WTC11 (cell line): ENCODE measurements at places on chromosomes 5 and 9. TPM values are rescaled to one million over a fixed set of nuclear protein-coding genes. Genes with fewer than 3 reads are reported as not detected.

CNTNAP3 gene
- 4.6 to 7.9 TPM (median 4.8 TPM) in 3 replicates for total RNA-seq

GRCh38 chr5:179169836-179170235 lies 109.7 kb downstream of the ZNF354C start:
- DNase-seq, result no peak

C5orf58 gene
- 2.0 to 3.0 TPM (median 2.1 TPM) in 3 replicates for total RNA-seq

DNA sequence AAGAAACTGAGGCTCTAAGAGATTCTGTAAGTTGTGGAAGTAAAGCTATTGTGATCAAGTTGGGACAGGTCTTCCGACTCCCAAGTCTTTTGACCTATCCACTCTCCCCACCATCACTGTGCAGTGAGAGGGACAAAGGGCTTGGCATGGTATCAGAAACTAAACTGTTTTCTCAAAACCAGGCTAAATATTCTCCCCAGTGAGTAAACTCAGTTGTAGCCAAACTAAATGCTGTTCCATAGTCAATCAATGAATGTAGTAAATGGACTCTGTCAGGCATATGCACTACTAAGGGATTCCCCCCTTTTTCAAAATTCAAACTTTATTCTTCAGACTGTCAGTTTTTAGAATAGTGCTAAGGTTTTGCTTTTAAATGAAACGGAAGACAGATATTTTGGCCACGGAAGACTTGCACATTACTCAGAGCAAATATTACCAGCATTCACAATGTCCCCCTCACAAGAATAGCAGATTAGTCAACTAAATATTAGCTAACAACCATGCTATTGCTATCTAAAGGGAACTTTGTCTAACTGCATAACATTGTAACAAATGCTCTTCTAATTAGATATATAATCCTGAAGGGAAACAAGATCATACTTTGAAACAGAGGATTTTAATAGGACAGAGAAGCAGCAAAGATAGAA lies 7.1 kb downstream of the PRKAA1 start:
- DNase-seq, result no peak

DNA sequence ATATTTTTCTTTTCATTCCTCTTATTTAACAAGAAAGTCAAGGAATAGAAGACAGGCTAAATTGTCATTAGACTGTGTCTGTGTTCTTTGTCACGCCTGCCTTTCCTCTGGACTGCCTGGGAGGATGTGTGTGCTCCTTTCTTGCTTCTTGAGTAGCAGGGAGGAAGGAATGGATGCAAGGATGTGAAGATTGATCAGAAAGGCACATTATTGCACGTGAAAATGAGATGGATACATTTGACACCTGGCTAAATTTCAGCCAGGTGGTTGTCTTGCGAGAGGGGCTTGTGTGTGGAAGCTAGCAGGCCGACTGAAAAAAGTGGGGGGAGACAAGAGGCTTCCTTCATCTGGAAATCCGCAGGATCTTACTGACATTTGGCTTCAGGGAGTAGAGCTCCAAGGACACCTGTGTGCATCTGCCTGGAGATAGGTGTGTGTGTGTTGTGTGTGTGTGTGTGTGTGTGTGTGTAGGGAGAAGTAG lies 200.1 kb downstream of the MEF2C start:
- no peak for DNase-seq

DNA sequence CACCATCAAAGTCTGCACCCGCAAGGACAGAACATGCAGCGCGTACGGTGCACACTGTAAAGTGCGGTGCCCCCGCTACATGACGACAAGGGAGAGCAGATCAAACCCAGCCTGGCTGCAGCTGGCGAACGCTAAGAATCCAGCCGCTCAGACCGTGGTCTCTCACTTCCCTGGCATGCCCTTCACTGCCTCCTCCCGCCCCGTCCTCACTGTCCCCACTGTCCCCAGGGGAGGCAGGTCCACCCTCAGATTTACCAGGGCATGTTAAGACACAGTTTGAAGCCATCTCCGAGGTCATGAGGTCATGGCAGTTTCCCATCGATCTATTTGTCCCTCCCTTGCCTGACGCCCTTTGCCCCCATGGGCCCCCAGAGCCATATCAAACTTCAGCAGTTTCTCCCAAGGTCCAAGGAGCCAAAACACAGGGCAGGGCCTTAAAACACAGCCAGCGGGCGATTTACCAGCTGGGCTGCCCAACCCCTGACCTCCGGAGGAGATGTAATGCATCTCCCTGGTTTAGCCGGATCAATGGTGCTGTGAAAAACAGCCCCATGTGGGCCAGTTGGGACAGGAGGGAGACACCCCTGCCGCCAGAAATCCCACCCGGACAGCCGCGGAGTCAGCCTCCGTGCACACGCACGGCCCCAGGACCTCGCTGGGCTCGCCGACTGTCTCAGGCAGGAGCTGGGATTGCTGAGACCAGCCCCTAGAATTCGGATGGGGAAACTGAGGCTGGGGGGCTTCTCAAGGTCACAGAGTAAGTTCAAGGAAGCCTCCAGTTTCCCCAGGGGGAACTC lies 52.3 kb upstream of the FUBP3 start:
- no peak for DNase-seq

DNA sequence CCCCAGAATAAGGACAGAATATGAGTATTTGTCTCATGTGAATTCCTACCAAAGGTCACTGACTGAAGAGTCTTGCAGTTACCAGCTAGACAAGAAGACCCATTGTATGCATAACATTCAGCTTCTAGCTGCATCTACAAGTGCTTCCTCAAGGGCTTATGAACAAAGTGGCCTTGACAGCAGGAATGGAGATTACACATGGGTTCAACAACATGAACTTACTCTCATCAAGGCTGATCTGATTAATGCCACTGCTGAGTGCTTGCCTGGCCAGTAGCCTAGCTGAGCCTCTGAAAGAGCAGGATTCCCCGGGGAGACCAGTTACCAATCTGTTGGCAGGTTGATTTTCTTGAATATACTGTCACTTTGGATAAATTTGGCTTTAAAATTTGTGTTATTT lies 76.7 kb upstream of the CHD1 start:
- DNase-seq, result no peak

GRCh38 chr5:171606414-171607024 lies 179.1 kb upstream of the SMIM23 start:
- no peak for DNase-seq

SLF1 gene
- total RNA-seq, result 15.6 to 15.7 TPM (median 15.7 TPM) in 3 replicates

DNA sequence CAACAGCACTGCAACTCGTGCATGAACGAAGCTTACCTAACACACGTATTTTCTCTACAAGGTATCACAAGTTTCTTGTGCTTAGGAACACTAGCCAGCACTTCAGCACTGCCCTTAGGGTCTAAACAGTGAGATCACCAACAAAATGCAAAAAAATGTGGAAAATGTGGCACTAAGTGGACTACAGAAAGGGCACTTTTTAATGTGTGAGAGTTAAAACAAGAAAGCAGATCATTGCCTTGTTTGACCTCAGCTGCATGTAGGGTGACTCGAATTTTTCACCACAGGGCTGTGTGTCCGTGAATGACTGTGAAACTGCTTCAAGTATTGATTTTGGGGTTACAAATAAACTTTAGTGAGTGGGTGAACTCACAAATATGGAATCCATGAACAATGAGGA lies 90.5 kb downstream of the MARCHF3 start:
- no peak for DNase-seq

DNA sequence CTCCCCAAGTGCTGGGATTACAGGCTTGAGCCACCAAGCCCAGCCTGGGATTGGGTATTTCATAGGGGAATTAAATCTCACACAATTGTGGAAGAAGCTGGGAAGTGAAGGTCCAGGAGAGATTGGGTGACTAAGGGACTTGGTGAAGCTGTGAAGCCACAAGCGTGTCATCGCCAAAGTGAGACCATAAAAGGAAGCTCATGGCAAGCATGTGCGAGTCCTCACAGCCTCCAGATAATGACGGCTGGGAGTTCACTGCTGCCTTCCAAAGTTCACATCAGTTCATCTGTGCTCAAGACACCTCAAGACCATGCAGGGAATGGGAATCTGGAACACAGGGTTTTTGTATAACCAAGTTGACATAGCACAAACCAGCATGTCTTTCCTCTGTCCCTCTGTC lies 210.6 kb downstream of the MARCHF11 start:
- DNase-seq, result no peak

TLX3 gene
- 0.11 to 0.16 TPM in 2 of 3 replicates, not detected in the other for total RNA-seq

ZBTB6 gene
- total RNA-seq, result 8.2 to 9.6 TPM (median 9.0 TPM) in 3 replicates

DNA sequence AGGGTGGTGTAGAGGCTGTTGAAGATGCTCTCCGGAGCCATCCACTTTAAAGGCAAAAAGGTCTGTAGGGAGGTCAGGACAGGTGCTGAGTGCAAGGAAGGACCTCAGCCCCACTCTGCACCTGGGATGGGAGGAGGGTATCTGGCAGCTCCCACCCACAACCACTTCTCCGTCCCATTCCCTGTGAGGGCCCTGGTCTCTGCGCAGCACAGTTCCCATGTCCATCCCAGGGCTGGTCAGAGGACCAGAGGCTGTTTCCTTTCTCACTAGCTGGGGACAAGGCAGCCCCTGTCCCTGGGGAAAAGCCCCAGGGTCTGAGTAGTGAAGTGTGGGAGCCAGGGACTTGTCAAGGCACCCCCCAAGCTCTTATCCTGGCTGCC lies 33.7 kb upstream of the CSF1R start:
- DNase-seq, result no peak

- no peak for DNase-seq
These were observed 65.6 kb downstream of the ANKRD55 start for GRCh38 chr5:56167519-56167918.

DNA sequence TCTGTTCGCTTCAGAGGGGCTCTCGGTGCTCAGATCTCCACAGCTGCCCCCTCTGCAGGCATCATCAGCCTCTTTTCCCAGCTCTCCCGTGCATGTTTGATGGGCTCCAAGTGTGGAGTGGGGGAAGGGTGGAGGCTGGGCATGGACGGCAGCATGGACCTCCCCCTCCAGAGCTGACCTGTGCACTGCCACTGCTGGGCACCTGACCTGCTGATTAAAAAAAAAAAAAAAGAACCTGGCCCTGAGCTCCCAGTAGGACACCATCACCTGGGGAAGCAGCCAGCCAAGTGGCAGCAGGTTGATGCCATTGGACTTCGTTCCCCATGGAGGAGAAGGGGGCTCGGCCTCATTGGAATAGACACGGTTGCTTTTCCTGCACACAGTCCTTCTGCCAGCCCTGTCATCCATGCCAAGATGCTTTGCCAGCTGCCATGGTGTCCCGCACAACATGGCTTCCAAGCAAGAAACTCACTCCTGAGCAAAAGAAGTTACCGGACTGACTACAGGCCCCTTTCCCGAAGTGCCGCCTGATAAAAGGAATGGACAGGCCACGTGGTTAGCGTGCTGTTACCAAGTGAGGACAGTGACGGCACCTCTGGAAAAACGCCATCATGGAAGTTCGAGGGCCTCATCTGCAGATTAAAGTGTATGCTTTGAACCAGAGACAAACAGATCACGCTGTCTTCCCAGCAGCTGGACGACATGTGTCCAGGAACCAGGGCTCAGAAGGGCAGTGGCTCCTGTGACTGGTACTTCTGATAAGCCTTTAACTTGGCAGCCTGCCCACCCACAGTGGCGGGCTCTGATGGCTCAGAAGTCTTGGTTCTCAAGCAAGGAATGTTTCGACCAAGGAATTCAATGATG lies 14.7 kb upstream of the BRD3OS start:
- no peak for DNase-seq

OBP2B gene
- total RNA-seq, result not detected in 3 replicates

DNA sequence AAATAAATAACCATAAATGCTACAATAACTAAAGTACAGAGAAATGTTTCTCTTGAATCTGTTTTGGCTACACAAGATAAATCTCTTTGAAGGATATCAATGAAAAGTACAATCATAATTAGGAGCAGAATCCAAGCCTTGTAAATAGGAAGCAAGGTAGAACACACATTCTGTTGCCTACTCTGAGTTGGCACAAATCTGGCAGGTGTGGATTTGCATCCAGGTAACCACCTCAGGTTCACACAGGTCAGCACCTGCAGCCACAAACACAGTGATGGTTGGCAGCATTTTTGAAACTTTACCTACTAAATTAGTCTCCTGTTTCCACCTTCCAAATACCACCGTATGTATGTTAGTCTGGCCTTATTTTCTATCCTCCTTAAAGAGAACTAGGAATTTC lies 105.3 kb upstream of the PIK3R1 start:
- DNase-seq, result no peak

GRCh38 chr5:126186210-126186609 lies 237.0 kb upstream of the GRAMD2B start:
- DNase-seq, result no peak

- no peak for DNase-seq
These were observed 173.5 kb upstream of the NREP start for GRCh38 chr5:111930449-111930848.

- DNase-seq, result no peak
These were observed 33.7 kb upstream of the ITGA1 start for GRCh38 chr5:52754051-52754450.

TPM2 gene
- total RNA-seq, result 138 to 146 TPM (median 139 TPM) in 3 replicates

DNA sequence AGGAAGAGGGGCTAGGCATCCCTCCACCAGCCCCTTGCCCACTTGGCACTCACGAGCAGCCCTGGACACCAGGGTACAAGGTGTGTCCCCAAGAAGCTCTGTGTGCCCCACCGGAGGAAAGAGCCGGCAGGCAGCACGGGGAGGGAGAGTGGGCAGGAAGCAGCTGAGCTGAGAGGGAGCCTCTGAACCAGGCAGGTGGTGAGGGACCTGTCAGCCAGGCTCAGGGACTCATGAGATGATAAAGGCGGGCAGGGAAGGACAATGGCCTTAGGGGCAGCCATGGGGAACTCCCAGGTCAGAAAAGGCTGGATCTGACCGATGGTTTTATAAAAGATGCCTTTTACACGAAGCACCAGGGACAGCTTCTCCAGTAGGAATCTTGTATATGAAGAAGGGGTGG lies 112.0 kb downstream of the VAV2 start:
- no peak for DNase-seq

DNA sequence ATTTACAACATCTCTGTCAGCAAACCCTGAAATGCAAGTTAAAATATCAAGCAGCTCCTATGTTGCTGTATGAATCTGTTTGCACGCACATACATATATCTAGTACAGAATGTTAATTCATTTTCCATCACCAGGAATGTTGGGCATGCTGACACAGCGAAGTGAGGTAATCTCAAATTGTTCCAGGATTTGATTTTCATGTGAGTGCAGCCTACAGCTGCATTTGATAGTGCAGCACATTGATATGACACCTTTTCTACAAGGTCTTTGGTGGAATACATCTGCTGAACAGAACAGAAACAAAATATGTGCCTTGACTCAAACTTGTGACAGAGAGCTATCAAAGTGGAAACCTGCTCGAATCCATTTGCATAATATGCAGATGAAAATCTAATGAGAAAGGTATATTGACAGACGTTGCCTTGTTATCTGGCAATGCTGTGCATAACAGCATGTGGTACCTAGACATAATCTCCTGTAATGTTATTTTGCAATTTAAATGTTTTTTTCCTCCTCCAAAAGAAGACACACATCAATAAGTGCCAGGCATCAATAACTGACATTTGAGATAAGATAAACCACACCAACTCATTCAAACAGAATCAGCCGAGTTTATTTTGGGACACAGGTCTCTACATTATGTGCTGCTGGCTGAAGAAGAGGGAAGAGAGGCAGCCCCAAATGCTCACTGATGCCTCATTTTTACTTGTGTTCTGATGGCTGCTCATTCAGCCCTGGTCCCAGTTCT lies 512.2 kb downstream of the ZNF608 start:
- DNase-seq, result no peak

- no peak for DNase-seq
These were observed 118.6 kb downstream of the ARRDC3 start for GRCh38 chr5:91264311-91265051.
